ENCODE measurements at places on chromosomes 3 and 15. TPM values are rescaled to one million over a fixed set of nuclear protein-coding genes. Genes with fewer than 3 reads are reported as not detected.

Gene ZNF148
- 14.4 TPM for polyA plus RNA-seq

Gene DNASE1L3
- not detected for polyA plus RNA-seq

Gene FANCI
- 63.6 TPM for polyA plus RNA-seq

GRCh38 chr15:56295433-56295832 lies 51.8 kb upstream of the RFX7 start:
- DNase-seq: peak; percentile 25

DNA sequence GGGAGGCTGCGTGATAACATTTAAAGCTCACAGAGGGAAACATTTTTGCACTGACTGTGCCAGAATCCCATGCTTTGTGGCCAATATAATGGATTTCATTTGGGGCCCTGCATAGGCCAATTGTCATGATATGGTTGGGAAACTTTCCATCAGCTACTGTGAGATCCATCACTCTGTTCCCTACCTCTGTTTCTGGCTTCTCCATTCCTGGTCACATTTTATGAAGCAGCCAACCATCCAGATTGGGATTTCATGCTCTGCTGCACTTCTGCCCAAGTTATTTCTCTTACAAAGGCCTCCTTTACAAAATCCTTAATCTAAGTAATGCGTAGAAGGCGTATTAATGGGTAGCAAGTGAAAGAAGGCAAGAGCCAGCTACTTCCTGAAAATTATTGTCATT lies 221.1 kb downstream of the LRTM1 start:
- DNase-seq: no peak

GRCh38 chr15:39585871-39586301 lies 5.0 kb downstream of the THBS1 start:
- no peak for DNase-seq

GRCh38 chr15:47866446-47866845 lies 149.1 kb downstream of the SEMA6D start:
- no peak for DNase-seq

DNA sequence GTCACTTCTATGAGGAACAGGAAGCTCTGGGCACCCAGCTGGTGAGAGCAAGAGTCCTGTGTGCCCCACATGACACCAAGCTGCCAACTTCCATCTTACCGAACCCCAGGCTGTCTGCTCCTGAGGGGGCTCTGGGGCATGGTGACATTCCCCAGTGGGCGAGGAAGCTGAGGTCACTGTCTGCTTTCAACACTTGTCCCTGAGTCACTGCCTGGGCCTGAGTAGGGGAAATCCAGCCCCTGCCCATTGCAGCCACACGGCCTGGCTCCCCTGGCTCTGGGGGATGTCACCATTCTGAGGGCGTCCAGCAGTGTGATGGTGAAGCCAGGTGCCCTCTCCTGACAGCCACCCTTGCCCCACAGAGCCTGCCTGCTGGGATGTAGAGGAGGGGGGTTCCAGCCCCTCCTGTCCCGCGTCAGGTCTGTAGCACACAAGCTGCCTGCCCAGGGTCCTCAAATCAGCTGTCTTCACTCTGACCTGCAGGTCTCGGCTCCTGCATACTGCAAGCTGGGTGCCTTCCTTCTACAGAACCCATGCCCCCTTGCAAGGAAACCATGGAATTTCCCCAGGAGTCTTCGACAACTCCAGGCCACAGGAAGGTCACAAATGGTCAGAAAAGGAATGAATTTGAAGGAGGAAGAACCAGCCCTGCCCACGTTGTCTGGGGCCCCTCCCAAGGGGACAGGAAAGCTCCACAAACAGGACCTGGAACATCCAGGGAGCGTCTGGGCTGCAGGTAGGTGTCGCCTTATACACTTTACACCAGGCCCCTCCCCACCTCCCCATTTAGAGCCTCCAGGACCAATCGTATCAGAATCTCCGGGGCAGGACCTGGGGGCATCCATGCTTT lies 69.9 kb upstream of the GATM start:
- peak; percentile 34 for DNase-seq
